ENCODE measurements at places on chromosomes 16 and 17. TPM values are rescaled to one million over a fixed set of nuclear protein-coding genes. Genes with fewer than 3 reads are reported as not detected.

CDH8 gene
- total RNA-seq, result 0.37 TPM

STAC2 gene
- not detected for total RNA-seq

DNA sequence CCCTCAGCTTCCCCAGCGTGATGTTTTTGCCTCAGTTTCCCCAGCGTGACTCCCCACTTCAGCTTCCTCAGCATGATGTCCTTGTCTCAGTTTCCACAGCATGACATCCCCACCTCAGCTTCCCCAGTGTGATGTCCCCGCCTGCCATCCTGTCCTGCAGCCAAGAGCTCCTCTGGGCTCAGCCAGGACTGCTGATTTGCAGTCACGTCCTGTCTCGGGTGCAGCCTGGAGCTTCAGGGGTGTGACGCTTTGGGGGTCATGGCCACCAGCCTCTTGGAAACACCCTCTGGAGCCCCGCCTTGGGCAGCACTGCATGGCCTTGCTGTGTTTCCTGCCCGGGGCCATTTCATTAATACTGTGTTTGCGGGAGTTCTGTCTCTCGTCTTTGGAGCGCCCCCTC, 16.5 kb upstream of the NUDT16L1 start:
- DNase-seq, result no peak

DNA sequence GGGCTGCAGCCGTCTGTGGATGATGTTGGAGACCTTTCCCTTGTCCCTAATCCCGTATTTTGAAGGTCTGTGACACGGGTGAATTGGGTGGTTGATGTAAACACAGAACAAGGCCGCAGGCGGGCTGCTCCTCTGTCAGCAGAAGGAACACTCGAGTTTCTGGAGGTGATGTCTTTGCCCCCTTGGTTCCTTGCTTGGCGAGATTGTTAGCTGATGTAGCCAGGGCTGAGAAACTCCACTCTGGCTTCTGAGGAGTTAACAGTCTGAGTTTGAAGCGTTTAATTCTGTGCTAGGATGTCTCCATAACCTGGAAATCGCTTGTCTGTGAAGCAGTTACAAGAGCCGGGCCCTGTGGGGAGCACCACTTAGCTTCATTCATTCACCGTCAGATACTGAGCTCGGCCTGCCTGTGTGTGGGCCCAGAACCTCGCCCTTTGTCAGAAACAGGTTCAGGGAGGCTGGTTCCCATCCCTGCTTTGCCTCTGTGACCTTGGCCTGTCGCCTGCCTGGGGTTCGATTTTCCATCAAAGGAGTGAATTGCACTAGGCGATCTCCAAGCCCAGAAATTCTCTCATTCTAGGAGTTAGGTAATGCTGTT, 1.3 kb downstream of the MAPK8IP3 start:
- no peak for DNase-seq

DNA sequence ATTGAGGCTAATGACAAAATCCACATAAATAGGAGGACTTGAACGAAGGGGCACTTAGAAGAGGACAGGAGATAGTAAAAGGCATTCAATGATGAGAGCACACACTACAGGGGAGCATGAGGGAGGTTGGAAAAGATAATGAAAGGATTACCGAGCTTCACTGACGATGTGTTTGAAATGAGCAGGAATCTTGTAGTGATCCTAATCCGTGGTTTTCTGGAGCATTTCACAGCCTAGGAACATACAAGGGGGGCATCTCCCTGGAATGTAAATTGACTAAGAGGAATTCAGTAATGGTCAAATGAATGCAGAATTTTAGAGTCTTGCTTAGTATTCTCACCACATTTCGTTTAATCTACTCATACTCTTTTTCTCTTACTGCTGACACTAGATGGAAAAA, 5.2 kb downstream of the ATMIN start:
- no peak for DNase-seq

DNA sequence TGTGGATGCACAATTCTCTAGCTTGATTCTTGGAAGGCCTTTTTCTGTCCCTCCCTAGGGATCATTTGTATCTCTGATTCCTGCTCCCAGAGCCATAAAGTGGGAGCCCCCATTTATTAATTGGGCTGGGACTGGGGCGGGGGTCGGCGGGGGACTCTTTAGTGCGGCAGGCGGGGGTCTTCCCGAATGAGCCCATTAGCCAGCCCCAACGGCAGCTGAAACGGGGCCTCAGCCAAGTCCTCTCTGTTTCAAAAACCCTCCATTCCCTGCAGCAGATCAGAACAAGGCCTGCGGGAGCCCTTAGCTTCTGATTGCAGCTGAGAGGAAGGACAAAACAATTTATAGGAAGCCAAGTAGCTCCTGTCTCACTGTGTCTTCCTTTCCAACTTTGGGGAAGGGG, 67.1 kb downstream of the NEUROD2 start:
- DNase-seq, result no peak

- peak; percentile 93 for DNase-seq
These were observed 314.5 kb downstream of the SEC14L1 start for GRCh38 chr17:77455111-77455890.

- no peak for DNase-seq
These were observed 13.1 kb downstream of the MPHOSPH6 start for GRCh38 chr16:82156761-82157533.

GRCh38 chr17:76827736-76828135, 40.5 kb upstream of the MGAT5B start:
- peak; percentile 22 for DNase-seq

GRCh38 chr17:44005527-44006271, 1.3 kb downstream of the NAGS start:
- DNase-seq, result no peak

CDH5 gene
- total RNA-seq, result not detected

DNA sequence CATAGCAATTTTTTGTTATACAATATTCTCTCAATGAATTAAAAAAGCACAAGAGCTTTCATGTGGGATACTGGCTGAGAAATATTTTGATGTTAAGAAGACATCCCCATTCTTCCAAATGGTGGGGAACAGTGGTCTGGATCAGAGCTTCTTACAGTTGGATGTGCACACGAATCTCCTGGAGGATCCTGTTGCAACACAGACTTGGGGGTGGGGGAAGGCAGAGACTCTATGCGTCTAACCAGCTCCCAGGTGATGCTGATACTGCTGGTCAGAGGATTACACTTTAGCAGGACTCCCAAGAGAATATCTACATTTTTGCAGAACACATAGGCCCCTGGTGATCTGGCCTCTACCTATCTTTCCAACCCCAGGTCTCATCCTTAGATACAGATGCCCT, 108.3 kb downstream of the SPACA3 start:
- DNase-seq, result no peak

DNA sequence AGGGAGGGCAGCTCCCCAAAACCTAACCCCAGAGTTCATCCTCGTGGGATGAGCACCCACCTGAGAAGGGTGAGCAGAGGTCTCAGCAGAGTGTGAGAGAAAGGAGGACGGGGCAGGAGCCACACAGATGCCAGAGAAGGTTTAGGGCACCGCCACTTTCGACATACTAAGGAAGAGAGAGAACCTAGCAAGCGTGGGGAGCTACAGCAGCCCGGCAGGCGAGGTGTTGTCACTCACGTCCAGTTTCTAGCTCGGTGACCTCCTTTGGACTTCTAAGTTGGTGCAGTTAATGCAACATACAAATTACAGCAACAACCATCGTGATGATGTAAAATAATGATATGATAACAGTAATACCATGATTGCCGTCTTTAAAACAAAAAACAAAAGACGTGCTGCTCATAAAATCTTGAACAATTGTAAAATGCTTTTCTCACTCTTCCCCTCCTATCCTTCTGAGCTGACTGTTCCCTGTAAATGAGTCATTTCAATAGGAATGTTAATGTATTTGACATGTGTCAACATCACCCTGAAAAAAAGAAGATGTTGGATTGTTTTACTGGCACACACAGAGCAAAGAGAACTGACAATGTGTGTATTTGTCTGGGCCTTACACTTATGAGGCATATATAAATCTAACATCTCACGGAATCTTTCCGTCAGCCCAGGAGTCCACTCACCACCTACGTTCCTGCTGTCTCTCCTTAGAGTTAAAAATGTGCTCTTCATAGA, 158.2 kb upstream of the MAF start:
- DNase-seq, result peak; percentile 60

PROCA1 gene
- 0.91 TPM for total RNA-seq

DNA sequence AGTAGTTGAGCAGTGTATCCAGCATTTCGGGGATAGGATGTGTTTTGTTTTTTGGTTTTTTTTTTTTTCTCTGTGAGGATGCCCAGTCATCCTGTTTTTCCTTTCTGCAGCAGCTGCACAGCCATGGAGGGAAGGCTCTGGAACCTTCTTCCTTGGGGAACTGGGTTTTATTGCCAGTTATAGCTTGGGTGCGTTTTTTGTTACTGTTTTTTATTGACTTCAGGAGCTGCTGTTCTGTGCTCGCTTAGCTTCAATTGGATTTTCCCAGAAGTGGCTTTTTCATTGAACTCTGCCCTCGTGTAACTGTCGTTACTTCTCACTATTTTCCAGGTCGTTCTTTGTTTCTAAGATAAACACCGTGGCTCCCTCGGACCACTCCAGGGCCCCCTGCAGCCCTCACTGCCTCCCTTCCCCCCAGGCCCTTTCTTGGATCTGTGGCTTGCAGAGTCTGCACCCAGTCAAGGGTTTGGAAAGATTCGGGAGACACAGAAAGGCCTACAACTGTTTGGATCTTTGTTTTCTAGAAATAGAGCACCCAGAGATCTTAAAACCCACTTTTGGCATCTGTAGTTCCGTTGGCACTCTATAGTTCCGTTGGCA, 119.7 kb upstream of the CACNG5 start:
- DNase-seq, result no peak

GRCh38 chr16:66933776-66934137, 445 bp downstream of the CIAO2B start:
- peak; percentile 71 for DNase-seq

DNA sequence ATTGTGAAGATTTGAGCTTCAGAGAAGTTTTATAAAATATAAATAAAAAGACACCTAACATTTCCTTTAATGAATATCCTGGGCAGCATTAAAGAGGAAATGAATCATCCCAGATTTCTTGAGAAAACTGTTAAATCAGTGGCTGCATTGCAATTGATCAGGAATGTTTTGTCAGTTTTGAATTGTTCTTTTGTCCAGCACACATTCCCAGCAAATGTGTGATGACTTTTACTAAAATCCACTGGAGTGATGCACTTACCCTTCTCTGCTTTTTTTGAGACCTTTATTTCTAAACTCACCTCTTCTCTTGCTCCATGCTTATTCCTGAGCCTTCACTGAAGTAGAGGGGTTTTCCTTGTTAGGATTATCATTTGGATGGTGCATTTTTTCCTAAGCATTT, 1307.2 kb downstream of the CDH8 start:
- peak; percentile 8 for DNase-seq

RTN4RL1 gene
- under 0.01 TPM for total RNA-seq

DNA sequence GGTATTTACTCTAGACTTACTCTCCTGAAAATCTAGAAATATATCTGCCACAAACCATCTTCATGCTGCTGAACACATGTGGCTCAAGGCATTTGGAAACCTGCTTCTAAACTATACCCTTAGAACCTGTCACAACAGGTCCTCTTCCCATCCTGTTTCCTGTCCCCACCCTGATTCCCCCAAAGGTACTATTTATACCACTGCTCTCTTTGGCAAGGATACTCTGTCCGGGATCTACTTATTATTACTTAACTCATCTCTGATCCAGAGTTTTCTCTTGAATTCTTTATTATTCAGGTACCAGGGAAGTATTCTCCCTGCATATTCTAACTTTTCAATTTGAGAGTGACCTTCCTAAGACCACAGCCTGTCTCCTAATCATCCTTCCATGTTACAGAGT, 33.4 kb downstream of the TRAF4 start:
- peak; percentile 72 for DNase-seq

GRCh38 chr16:4661661-4662060, 31.7 kb upstream of the NUDT16L1 start:
- DNase-seq, result peak; percentile 55

DNA sequence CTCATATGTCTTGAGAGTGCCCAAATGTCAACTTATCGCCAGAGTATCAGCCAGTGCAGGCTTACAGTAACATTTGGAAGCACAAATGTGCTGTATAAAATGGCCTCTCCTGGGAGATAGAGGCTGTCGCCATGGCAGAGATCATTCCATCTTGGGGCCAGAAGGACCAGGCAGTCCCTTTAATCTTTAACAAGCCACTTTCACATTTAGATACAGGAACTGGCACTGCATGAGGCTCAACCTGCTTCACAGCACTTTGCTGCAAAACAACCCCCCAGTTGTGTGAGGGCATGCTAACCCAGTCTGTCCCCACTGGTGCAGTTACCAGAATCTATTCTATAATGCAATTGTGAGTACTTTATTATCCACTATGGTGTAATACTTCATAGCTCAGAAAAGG, 4.7 kb upstream of the RFFL start:
- DNase-seq, result no peak

DNA sequence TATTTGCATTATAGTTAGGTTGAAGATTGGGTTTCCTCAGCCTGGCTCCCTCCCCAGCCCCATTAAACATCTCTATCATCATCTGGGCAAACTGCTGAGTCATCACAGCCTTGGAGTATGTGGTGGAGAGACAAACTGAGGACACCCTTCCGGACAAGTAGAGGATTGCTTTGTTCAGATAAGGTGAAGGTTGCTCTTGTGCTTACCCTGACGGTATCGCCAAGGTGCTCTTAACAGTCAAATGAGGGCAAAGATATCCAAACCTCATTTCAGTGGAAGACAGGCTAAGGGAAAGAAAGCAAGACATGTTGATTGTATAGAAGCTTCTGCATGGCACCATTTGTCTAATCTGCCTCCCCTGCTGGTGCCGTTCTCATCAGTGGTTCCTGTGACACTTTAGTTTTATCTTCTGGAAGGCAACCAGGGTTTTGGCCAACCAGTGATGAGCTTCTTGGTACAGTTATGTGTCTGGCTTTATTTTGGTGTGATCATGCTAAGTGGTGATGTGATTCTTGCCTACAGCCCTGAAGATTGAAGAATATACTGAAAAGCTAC, 56.9 kb upstream of the LGALS9 start:
- DNase-seq, result no peak

- no peak for DNase-seq
These were observed 60.6 kb upstream of the MARCHF10 start for GRCh38 chr17:62868723-62869122.

CRYBA1 gene
- total RNA-seq, result not detected

ITGB4 gene
- total RNA-seq, result 2,525 TPM

DNA sequence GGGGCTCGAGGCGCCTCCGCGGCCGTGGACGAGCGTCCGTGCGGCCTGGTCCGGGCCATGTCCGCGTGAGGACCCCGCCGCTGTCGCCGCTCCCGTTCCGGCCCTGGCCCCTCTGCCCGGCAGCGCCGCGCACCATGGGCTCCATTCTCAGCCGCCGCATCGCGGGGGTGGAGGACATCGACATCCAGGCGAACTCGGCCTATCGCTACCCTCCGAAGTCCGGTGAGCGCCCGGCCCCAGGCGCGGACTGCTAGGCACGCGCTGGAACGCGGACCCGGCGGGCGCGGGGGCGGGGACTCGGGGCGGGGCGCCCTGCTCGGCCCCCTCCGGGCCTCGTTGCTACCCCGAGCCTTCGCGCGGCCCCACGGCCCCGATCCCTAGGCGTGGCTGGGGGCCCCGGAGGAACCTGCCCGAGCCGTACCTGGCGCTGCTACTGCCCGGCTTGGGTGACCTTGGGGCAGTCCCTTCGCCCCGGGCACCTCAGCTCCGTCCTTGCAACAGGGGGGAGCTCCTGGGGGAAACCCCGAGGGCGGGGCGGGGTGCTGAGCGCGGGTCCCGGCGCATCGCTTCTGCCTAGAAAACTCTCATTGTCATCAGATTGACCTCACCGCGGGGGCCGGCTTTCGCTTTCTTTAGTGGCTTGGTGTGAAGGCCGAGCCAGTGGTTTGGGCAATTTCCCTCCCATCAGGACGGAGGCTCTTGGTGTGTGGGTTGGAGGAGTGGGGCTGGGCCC, 367 bp downstream of the MGRN1 start:
- DNase-seq, result peak; percentile 63

Data from mammary epithelial cell (primary cell).